Subcutaneous preadipocyte (primary cell): ENCODE measurements at places on chromosomes 13 and 19. TPM values are rescaled to one million over a fixed set of nuclear protein-coding genes. Genes with fewer than 3 reads are reported as not detected.

Gene ZNF98
- 0.20 and 0.37 TPM in 2 replicates for total RNA-seq

Gene CYP4F2
- total RNA-seq, result not detected in 2 replicates

Gene DAND5
- total RNA-seq, result not detected in 2 replicates

Gene CDKN2D
- 4.8 and 5.9 TPM in 2 replicates for total RNA-seq

Gene LYPD4
- total RNA-seq, result not detected in 2 replicates

Gene ZNF546
- total RNA-seq, result 5.1 and 5.9 TPM in 2 replicates

Gene INSL3
- not detected in 2 replicates for total RNA-seq

Gene KLK1
- total RNA-seq, result 0.37 TPM in 1 of 2 replicates, not detected in the other

Gene ZNF700
- 5.1 and 5.9 TPM in 2 replicates for total RNA-seq

Gene ZNF229
- total RNA-seq, result 3.7 and 4.0 TPM in 2 replicates

Gene SHC2
- 0.39 and 0.73 TPM in 2 replicates for total RNA-seq

Gene THSD1
- 14.3 and 19.9 TPM in 2 replicates for total RNA-seq

Gene GPC6
- total RNA-seq, result 26.2 and 29.8 TPM in 2 replicates

Gene ITM2B
- 56.5 and 63.2 TPM in 2 replicates for total RNA-seq

Gene ZNF626
- 10.3 and 10.9 TPM in 2 replicates for total RNA-seq

Gene ADGRE3
- total RNA-seq, result under 0.01 TPM in 1 of 2 replicates, not detected in the other

Gene S1PR5
- total RNA-seq, result 0.20 and 0.37 TPM in 2 replicates

Gene C19orf85
- total RNA-seq, result not detected in 2 replicates

Gene TMEM238
- total RNA-seq, result not detected in 2 replicates

Gene BCAM
- 1.8 and 2.2 TPM in 2 replicates for total RNA-seq

Gene CBY2
- total RNA-seq, result not detected in 2 replicates

Gene C1QTNF9B
- total RNA-seq, result not detected in 2 replicates

Gene CNN2
- total RNA-seq, result 122 and 131 TPM in 2 replicates

Gene CD37
- total RNA-seq, result not detected in 2 replicates

Gene ZNF283
- total RNA-seq, result 8.8 and 10.7 TPM in 2 replicates

Gene CYP2A6
- total RNA-seq, result not detected in 2 replicates

Gene PSMC4
- total RNA-seq, result 111 and 112 TPM in 2 replicates
